Progenitor cell of endocrine pancreas (in vitro differentiated cells): ENCODE measurements at places on chromosomes 7 and 10. TPM values are rescaled to one million over a fixed set of nuclear protein-coding genes. Genes with fewer than 3 reads are reported as not detected.
A peak's percentile ranks its signal among the peaks of the same experiment; 100 is the strongest.

CRPPA gene
- total RNA-seq: 3.8 and 4.5 TPM in 2 replicates

GPR15LG gene
- total RNA-seq: not detected in 2 replicates

EMX2 gene
- total RNA-seq: 0.89 TPM in 1 of 2 replicates, not detected in the other

PRTFDC1 gene
- total RNA-seq: 35.4 and 39.4 TPM in 2 replicates

- DNase-seq: no peak
- no peaks in the 10 kb centered on the region for H3K27me3 ChIP-seq
- no peaks in the 10 kb centered on the region for H3K4me1 ChIP-seq
- no peaks in the 10 kb centered on the region for H3K36me3 ChIP-seq
- H3K4me3 ChIP-seq: no peak overlapping the region
These were observed 108.5 kb upstream of the SLC25A13 start for GRCh38 chr7:96430356-96430755.

DNA sequence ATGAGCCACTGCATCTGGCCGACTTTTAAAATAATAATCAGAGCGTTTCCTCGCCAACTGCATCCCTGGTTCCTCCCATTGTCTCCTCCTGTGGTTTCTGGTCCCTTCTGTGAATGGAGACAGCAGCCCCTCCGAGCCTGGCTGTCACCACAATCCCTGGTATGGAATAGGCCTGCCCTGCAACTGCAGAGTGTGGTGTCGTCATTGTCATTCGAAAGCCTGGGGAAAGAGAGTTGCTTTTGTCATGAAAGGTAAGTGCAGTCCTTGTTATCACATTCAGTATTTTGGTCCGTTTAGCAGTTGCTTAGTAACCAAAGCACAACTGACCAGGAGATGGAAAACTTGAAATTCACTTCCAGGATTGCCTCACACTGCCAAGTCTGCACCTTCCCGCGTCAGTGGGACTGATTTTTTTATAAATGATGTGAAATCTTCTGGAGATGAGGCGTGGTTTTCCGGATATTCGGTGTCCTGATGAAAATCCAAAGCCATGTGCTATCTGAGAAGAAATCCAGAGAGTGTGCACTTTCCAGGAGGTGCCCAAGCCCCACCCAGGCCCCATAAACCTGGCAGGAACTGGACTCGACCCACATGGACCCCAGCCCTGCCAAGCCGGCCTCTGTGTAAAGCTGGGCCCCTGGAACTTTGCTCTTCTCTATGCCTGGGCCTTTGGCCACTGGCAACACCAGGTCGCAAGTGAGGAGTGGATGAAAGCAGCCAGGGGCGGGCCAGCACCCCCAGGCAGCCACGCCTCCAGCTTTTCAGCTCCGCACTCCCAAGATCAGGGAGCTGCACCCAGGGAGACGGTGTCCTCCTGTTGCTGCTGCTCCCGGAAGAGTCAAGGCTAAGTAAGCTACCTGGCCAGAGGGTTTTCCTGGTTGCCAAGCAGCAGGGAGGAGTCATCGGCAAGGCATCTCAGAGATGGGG is 133.7 kb upstream of the SH2B2 start:
- peaks cover 3% of the 10 kb centered on the region for H3K36me3 ChIP-seq
- H3K27ac ChIP-seq: peak overlapping the region; percentile 73
- H3K4me3 ChIP-seq: no peak overlapping the region
- DNase-seq: no peak
- H3K4me1 ChIP-seq: peaks cover 3% of the 10 kb centered on the region

GRCh38 chr10:12177642-12178041 is 18.0 kb downstream of the NUDT5 start:
- peaks cover 10% of the 10 kb centered on the region for H3K36me3 ChIP-seq
- H3K27me3 ChIP-seq: no peaks in the 10 kb centered on the region
- no peaks in the 10 kb centered on the region for H3K4me1 ChIP-seq
- no peak for DNase-seq

- no peak overlapping the region for H3K27ac ChIP-seq
- no peak overlapping the region for H3K4me3 ChIP-seq
- H3K4me1 ChIP-seq: peaks cover 9% of the 10 kb centered on the region
- no peaks in the 10 kb centered on the region for H3K36me3 ChIP-seq
- no peak for DNase-seq
These were observed 62.2 kb downstream of the VIM start for GRCh38 chr10:17290226-17290625.

DNA sequence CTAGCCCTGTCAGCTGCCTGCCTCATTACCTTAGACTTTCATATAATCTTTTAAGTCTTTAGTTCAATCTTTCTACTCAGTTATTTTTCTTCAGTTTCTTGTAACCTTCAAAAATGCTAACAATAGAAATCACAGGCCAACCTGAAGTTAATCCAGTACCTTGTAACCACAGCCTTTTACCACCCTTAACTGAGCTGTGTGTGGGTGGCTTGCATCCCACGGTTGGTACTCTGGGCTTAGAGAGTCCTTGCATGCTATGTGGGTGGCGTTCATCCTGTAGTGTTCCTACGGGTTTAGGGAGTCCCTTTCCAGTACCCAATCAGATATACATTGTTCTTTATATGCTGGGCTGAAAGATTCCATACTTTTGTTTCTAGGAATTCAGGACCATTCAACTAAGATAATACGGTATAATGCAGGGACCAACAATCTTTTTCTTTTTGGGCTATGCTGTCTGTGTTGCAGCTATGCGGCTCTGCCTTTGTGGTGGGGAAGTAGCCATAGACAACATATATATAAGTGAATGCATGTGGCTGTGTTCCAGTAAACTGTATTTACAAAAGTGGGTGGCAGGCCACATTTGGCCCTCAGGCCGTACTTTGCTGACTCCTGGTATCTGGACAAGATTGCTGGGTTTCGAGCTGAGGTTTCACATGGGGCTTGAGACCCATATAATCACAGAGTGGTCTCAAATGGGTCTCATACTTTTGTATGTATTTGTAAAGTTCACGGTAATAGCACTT is 280.8 kb upstream of the LRGUK start:
- no peak for DNase-seq
- H3K36me3 ChIP-seq: peaks cover 8% of the 10 kb centered on the region
- no peak overlapping the region for H3K4me3 ChIP-seq
- H3K27me3 ChIP-seq: no peaks in the 10 kb centered on the region
- no peaks in the 10 kb centered on the region for H3K4me1 ChIP-seq
- H3K27ac ChIP-seq: no peak overlapping the region

DNA sequence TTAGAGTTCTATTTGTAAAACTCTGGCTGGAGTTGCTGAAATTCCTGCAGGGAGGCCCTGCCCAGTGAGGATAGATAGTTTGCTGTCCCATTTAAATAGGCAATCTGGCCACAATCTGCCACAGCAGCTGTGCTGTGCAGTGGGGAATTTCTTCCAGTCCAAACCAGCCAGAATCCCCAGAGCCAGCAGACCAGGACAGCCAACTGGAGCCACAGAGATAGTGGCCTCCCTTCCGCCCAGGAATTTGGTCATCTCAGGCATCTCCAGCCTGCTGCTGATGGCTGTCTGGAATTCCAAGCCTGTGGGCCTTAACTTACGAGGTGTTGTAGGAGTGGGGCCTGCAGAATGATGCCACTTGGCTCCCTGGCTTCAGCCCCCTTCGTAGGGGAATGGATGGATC is 643.4 kb downstream of the DNAJB9 start:
- no peaks in the 10 kb centered on the region for H3K36me3 ChIP-seq
- no peaks in the 10 kb centered on the region for H3K27me3 ChIP-seq
- no peak overlapping the region for H3K27ac ChIP-seq
- no peak overlapping the region for H3K4me3 ChIP-seq

DNA sequence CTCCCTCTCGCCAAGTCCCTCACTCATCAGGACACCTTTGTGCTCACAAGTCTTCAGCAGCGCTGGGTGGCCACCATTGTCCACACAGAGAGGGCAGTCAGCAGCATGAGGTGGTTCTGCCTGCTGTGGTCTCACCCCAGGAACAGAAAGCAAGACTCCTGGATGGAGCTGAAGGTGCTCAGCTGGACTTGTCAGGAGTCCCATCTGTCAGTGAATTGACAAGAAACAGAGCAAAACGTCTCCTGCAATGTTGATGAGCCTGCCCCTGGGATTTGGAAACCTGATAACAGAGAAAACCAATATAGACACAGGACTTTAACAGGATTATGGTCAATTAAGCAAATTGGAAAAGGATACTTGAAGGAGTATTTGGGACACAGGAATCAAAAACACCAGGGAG is 122.2 kb upstream of the PRSS58 start:
- H3K36me3 ChIP-seq: no peaks in the 10 kb centered on the region
- no peak overlapping the region for H3K27ac ChIP-seq
- H3K4me3 ChIP-seq: no peak overlapping the region
- H3K4me1 ChIP-seq: peaks cover 13% of the 10 kb centered on the region
- no peak for DNase-seq
- peaks cover 4% of the 10 kb centered on the region for H3K27me3 ChIP-seq

DNA sequence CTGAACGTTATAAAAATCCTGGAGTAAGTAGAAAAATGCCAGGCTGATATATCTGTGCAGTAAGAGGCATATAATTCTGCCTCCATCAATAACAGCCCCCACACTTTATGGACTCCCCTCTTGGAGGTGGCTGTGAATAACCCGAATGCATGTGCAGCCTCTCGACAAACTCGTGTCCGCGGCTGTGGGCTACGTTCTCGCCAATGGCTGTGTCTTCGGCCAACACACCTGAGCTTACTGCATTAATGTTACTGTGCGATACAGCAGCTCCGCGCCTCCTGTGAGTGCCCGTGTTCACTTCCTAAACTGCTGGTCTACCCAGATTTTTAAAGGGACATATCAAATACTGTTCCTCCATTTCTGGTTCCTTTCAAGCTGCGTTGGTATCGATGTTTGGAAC is 209.4 kb downstream of the ADARB2 start:
- H3K27ac ChIP-seq: no peak overlapping the region
- no peaks in the 10 kb centered on the region for H3K36me3 ChIP-seq
- no peak for DNase-seq
- H3K27me3 ChIP-seq: peaks cover 3% of the 10 kb centered on the region
- H3K4me3 ChIP-seq: no peak overlapping the region
- H3K4me1 ChIP-seq: peaks cover 5% of the 10 kb centered on the region

GRCh38 chr10:93413252-93413689 is 68.9 kb downstream of the MYOF start:
- H3K27me3 ChIP-seq: no peaks in the 10 kb centered on the region
- peaks cover 33% of the 10 kb centered on the region for H3K4me1 ChIP-seq
- no peak overlapping the region for H3K27ac ChIP-seq
- H3K36me3 ChIP-seq: peaks cover 5% of the 10 kb centered on the region
- H3K4me3 ChIP-seq: no peak overlapping the region
- DNase-seq: no peak

DNA sequence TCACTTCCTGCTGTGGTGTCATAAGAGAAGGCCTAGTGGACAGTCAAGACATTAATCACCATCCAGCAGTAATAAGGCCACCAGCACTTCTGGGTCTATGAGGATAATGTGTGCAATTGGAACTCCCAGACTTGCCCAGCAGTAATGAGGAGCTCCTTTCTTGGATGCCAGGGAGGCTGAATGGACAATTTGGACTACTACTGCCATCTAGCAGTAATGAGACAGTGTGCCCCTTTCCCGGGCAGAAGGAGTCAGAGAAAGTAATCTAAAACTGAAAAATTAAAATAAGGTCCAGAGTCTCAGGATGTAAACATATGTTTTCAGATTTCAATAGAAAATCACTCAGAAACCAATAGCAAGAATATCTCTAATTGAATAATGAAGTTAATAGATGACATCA is 400.4 kb downstream of the CDC14C start:
- no peak overlapping the region for H3K27ac ChIP-seq
- H3K27me3 ChIP-seq: no peaks in the 10 kb centered on the region
- H3K4me3 ChIP-seq: no peak overlapping the region
- no peaks in the 10 kb centered on the region for H3K36me3 ChIP-seq
- DNase-seq: no peak
- peaks cover 5% of the 10 kb centered on the region for H3K4me1 ChIP-seq

DNA sequence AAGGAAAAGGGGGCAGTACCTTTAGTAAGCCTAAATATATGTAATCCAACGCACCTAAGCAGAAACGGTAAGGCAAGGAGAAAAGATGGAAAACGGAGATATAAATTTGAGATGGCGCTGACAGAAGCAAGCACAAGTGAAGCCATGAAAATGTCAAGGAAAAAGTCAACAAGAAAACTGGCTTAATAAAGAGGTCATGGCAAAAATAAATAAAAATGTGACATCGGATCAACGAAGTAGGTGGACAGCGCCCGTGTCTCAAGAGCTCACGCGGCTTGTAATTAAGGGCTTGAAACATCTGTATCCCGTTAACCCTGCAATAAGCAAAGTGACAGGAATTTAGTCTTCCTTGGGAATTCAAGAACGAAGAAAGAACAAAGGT is 611 bp downstream of the NDUFA5 start:
- peaks cover 9% of the 10 kb centered on the region for H3K36me3 ChIP-seq
- peaks cover 4% of the 10 kb centered on the region for H3K4me1 ChIP-seq
- H3K27me3 ChIP-seq: no peaks in the 10 kb centered on the region
- no peak overlapping the region for H3K4me3 ChIP-seq

DNA sequence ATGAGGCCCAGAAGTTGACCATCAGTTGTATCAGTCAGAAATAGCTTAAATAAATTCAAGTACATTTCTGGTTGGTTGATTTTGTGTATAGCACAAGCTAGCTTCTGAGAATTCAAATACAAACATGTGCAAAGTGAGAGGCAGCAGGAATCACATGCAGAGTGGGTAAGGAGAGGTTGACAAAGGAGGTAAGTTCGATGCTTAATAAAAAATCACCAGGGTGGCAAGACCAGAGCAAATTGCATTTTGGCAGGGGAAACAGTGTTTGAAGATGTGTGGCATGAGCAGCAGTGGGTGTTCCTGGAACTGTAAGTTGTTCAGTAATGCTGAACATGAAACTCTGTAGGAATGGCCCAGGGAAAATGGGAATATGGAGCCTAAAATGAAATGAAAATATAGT is 52.6 kb downstream of the GNAI1 start:
- peak overlapping the region; percentile 56 for H3K27ac ChIP-seq
- no peak overlapping the region for H3K4me3 ChIP-seq
- peaks cover 30% of the 10 kb centered on the region for H3K4me1 ChIP-seq
- H3K36me3 ChIP-seq: peaks cover 6% of the 10 kb centered on the region
- DNase-seq: no peak

DNA sequence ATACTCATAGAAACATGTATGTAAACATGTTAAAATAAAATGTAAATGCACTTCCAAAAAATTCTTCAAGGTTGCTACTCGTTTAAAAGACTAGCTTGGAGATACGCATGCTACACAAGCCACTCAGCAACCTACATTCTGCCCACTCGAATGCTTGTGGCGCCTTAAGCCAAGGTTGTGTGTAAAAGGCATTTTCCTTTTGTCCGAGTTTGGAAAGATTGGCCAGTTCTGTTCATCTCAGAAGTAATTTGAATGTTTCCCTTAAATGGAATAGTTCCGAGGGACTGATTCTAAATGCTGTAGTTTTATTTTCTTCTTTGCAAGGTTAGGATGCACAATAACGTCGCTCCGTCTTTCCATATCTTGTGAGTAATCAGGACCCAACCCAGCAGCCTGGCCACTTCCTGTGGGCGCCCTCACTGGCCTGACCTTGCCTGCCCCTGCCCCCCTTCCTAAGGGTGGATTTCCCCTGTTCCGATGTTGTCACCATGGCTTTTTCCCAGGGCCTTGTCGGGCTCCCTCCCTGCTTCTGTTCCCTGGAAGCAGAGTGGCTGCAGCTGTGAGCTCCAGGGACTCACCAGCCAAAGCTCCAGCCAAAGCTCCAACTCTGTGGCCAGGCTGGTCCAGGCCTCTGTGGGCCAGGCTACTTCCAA is 70.6 kb downstream of the PTPRE start:
- H3K27ac ChIP-seq: no peak overlapping the region
- H3K36me3 ChIP-seq: peaks cover 1% of the 10 kb centered on the region
- peaks cover 3% of the 10 kb centered on the region for H3K4me1 ChIP-seq
- H3K4me3 ChIP-seq: no peak overlapping the region
- DNase-seq: no peak
